ENCODE measurements at places on chromosomes 1 and 21. TPM values are rescaled to one million over a fixed set of nuclear protein-coding genes. Genes with fewer than 3 reads are reported as not detected.

DNA sequence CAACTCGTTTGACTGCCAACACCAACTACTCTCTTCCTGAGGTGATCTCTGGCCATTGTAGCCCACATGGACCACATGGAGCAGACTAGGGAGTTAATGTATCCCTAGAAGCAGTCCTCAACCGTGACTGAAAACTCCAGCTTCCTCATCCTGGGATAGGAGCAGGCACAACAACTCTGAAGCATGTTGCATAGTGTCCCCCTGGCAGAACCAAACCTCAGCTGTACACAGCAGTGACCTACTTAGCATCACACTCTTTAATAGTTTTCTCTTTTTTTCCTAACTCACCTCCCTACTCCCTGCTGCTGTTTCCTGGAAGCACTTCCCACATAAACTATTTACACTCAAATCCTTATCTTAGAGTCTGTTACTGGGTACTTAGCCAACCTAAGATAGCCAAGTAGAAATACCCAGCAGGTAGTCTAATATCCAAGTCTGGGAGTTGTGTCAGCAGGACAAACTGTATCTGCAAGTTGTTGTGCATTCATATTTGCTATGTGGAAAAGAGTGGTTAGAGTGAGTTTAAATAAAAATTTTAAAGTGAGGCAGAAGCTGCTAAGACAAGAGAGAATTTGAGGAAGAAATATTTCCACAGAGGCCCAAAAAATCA lies 228.8 kb downstream of the LTN1 start:
- DNase-seq: no peak

DNA sequence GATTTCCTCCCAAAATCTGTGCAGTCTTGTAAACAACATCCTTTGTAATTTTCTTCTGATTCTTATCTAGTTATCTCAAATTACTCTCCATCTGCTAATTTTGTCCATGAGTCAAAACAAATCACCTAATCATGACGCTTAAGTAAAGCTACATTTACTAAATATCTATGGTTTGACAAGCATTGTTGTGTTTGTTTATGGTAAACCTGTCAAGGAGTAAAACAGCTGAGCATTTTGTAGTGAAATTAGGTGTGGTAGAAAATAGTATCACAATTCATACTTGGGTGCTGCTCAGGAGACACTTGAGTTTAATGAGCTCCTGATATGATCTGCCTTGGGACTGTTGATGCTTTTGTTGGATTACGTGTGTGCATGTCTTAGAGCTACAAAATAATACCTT lies 11.6 kb downstream of the TIPRL start:
- no peak for DNase-seq

DNA sequence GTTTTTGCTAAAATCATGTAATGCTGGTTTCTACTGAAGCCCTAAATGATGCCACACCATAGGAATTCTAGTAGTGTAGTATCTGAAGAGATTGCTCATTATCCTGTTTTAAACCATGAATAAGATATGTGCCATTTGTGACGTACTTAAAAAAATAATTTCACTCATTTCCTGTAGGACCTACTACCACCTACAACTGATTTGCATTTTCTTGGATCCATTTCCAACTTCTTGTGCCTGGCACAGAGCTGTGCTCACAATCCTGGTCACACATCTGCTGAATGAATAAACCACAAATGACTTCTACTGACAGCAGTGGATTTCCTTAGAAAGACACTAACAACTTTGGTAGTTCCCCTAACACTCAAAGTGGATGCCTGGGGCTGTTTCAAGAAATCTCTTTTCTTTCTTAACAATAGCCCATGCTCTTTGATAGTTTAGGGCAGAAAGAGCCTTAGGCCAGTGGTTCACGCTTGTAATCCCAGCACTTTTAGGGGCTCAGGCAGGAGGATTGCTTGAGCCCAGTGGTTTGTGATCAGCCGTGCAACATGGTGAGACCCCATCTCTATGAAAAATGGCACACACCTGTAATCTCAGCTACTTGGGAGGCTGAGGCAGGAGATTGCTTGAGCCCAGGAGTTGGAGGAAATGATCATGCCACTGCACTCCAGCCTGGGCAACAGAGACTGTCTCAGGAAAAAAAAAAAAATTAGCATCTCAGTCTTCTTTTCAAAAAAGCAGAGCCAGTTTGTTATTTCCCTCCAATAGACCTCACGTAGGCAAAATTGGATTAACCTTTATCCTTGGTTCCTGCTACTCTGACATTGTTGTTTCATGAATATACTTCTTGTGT lies 13.0 kb upstream of the BATF3 start:
- no peak for DNase-seq

TFF2 gene
- not detected for total RNA-seq

- no peak for DNase-seq
These were observed 20.4 kb upstream of the RCAN1 start for GRCh38 chr21:34635307-34635706.

- no peak for DNase-seq
These were observed 10.4 kb upstream of the ADGRB2 start for GRCh38 chr1:31774495-31774894.

TMEM81 gene
- 3.0 TPM for total RNA-seq

DNA sequence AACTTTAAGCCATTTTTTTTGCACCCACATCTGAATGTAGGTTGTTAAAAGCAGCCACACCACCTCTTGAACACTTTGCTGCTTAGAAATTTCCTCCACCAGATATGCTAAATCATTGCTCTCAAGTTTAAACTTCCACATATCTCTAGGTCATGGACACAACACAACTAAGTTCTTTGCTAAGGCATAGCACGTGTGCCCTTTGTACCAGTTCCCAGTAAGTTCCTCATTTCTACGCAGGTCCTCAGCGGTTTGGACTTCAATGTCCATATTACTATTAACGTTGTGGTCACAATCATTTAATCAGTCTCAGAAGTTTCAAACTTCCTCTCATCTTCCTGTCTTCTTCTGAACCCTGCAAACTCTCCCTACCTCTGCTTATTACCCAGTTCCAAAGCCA lies 661.6 kb upstream of the PKN2 start:
- no peak for DNase-seq

- DNase-seq: no peak
These were observed 45.5 kb downstream of the TOR3A start for GRCh38 chr1:179127163-179127895.

C1QC gene
- 0.58 TPM for total RNA-seq

GRCh38 chr1:38018864-38019343 lies 6.4 kb downstream of the UTP11 start:
- no peak for DNase-seq

MAP10 gene
- 3.7 TPM for total RNA-seq

GRCh38 chr21:28959367-28960099 lies 33.1 kb downstream of the LTN1 start:
- peak; percentile 61 for DNase-seq

DNA sequence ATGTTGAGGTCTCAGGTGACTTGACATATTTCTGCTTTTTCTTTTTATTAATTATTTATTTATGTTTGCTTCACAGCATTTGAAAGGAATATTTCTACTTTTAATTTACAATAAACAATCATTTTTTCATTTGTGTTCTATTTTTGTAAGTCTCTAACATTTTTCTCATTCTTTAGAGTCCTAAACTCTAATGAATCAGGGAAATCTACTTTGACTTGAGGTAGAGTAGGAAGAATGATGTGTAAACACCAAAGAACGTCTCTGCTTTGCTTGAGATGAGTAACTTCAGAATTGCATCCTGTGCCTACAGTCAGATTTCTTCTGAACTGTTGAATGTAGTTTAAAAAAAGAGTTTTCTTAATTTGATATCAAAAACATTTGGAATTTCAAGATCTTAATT lies 65.2 kb downstream of the CNST start:
- DNase-seq: no peak

MPL gene
- not detected for total RNA-seq

CA6 gene
- total RNA-seq: not detected

NPHS2 gene
- 2.5 TPM for total RNA-seq

DNA sequence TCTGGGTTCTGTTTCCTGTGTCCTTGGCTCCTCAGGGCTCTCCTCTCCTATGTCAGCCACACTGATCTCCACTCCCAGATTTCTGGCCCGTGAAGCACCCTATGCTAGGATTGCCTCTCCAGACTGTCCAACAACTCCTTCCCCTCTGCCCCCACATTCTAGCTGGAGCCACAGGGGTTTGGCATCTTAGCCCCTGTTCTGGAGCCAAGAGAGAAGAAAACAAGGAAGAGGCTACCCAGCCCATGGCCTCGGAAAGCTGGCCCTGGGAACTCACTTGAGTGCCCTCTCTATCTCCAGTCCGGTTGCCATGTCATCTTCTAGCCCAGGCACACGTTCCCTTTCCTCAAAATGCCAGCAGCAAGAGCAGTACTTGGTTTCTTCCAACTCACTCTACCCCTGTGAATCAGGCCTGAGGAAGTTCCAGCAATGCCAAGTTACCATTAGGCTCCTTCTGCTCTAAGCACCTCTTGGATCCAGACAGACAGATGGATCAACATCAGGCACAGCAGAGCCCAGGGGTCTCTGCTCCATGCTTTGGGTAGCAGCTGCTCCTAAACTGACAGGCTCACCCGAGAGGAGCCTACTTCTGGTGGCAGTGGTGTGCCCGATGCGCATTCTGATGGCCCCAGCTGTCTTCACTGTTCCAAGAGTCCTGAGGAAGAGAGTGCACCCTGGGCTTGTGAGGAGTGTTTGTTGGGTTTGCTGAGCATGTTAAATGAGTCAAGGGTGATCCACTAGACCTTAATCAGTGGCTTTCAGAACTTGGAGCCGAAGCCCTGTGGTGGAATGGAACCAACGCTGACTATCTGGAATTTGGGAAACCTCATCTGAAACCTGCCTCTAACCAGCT lies 11.6 kb upstream of the GPR61 start:
- DNase-seq: no peak

GRCh38 chr1:26942656-26943055 lies 17.6 kb downstream of the KDF1 start:
- DNase-seq: no peak
